ENCODE measurements at places on chromosomes 16 and 17.
A peak's percentile ranks its signal among the peaks of the same experiment; 100 is the strongest.

DNA sequence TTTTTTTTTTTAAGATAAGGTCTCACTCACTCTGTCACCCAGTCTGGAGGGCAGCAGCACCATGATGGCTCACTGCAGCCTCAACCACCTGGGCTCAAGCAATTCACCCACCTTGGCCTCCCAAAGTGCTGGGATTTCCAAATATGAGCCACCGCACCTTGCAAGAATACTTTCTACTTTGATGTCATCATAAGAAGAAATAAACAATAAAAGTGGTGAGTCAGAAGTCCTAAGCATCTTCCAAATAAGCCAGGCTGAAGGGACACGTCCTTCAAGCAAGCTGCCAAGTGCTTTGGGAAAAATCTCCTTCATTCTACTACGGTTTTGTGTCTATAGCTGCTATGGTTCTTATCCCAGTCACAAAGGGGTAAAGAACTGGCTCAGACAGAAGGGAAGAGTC, 20.3 kb downstream of the HASPIN start:
- no peak for DNase-seq

GRCh38 chr17:61225178-61225882, 174.3 kb upstream of the TBX2 start:
- DNase-seq: no peak

GRCh38 chr17:16496820-16497489, 5.0 kb upstream of the LRRC75A start:
- no peak for DNase-seq

GRCh38 chr16:48608871-48609651, 919 bp downstream of the N4BP1 start:
- DNase-seq: no peak

GRCh38 chr16:83085660-83086059, 458.9 kb downstream of the CDH13 start:
- no peak for DNase-seq

DNA sequence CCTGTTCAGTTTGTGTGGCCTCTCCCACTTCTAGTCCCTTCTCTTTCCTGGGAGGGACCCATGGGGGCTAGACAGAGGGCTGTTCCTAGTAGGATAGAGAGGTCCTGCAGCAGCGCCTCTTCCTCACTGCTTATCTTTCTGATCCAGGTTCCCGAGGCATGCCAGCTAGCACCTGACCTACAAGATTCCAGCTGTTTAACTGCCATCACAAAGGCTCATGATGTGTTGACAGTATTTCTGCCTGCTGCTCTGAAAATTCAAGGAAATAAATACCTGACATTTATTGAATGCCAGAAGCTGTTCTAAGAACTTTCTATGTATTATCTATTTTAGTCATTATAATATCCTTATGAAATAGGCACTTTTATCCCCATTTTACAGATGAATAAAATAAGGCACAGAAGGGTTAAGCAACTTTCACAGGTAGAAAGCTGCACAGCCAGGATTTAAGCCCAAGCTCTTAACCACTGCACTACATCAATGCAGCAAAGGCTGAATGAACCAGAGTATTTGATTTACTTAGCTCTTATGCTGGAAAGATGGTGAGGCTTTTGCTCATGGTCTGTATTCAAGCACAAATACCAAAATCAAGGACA, 38.8 kb downstream of the HEATR6 start:
- DNase-seq: no peak

GRCh38 chr16:12903407-12904328, 2.3 kb downstream of the SHISA9 start:
- no peak for DNase-seq

- no peak for DNase-seq
Measured at GRCh38 chr17:2266045-2266864, 37.3 kb downstream of the SMG6 start.

DNA sequence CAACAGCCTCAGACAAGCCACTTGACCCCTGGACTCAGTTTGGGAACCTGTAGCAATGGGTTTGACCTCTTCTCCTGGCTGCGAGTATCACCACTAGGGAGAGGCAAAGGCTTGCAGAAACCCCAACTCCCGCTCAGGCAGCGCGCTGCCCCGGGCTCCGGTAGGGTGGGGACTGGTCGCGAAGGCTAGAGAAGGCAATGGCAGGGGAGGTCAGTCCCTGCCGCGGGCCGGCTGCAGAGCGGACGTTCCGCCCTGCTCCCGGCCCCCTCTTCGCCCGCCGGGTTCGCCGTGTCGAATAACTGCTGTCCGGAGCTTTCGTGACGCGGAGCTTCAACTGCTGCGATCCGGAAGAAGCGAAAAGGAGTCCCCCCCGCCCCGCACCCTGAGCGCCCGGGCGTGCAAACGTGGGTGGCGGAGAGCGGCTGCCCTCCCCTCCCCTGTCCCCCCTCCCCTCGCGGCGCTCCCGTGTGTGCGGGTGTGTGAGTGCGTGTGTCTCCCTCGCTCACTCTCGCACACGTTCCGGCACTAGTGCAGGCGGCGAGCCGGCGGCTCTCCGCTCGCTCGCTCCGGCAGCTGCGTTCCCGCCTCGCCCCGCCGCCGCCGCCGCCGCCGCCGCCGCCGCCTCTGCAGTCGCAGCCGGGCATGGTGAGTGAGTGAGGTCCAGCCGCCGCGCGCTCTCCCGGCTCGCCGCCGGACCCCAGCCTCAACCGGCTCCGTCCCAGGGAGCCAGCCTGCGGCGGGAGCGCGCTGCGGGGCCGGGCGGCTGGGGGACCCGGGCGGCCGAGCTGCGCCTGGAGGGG, 772 bp upstream of the SHISA6 start:
- no peak for DNase-seq

GRCh38 chr17:4635823-4636375, 5.6 kb downstream of the ALOX15 start:
- DNase-seq: no peak

GRCh38 chr16:56202036-56202435, 10.7 kb downstream of the GNAO1 start:
- no peak for DNase-seq

GRCh38 chr16:4607841-4608703, 6.6 kb downstream of the UBALD1 start:
- DNase-seq: no peak

- no peak for DNase-seq
Measured at GRCh38 chr16:12272264-12272663, 295.7 kb downstream of the SNX29 start.

DNA sequence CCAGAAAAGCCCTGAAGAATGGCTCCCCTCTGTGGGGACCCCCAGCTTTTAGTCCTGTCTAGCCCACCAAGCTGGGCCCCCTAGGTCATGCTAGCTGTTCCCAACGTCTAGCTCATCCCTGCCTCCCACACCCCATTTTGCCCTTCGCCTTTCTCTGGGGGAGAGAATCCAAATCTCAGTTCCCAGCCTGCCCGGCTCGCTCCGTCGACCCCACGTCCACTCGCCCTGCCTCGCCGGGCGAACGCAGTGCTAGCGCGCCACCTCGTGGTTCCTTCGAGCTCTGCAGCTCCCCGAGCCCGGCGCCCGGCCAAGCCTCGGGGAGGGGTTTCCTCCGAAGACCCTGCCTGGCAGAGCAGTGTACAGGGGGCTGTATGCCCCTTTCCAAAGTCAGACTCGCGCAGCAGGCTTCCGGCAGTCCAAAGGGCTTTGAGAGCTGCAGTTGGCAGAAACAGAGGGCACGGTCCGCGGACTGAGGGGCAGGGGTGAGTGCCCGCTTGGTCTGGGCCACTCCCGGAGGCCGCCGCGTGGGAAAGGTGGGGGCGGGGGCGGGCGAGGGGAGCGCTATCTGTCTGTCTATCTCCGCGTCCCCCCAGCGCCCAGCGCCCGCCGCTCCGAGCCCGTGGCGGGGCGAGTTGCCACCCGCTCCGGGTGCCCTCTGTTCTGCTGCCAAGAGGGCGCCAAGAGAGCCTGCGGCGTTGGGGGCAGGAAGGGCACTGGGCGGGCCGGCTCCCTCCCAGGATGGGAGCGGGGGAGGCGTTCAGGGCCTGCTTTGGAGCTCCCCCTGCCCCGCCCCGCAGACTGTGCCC, 1.7 kb upstream of the DLX3 start:
- peak; percentile 66 for DNase-seq

DNA sequence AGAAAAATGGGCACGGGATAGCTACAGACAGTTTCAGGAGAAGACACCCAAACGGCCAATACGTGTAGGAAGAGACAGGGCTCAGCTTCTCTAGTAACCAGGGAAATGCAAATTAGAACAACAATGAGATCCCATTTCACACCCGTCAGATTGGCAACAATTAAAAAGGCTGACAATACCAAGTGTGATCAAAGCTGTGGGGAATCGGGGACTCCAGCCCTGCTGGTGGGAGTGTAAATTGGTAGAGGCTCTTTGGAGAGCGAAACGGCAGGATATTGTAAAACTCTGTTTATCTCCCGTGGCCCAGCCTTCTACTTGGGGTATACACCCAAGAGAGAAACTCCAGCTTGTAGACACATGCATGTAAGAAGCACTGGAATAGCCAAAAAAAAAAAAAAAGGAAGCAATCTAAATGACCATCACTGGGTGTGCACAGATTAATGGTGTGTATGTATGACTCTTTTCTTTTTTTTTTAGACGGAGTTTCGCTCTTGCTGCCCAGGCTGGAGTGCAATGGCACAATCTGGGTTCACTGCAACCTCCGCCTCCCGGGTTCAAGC, 27.5 kb downstream of the MYBBP1A start:
- DNase-seq: no peak

DNA sequence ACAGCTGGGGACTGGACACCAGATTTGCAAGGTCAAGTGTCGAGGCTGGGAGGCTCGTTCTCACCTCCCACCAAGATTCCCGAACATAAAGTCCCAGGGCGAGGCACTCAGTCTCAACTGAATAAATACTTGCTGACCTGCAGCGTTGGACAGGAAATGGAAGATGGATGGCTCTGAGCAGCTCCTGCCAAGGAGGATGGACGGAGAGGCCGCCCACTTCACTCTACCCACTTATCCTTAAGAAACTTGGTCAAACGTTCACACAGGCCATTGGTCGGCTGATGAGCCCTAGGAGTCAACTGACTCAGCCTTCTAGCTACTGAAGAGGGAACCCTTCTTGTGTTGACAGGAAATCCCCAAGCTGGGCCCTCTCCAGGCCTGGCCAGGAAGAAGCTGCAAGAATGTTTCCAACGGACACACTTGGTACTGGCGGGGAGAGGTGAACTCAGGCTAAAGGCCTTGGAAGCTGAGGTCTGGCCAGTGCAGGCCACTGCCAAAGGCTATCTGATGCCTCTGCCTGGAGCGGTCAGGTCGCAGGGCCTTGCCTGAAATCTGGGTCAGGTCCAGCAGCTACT, 50.0 kb downstream of the VAC14 start:
- no peak for DNase-seq

GRCh38 chr17:57674894-57675293, 70.2 kb downstream of the CCDC182 start:
- no peak for DNase-seq

GRCh38 chr17:9158544-9159452, 137.5 kb downstream of the NTN1 start:
- DNase-seq: no peak

DNA sequence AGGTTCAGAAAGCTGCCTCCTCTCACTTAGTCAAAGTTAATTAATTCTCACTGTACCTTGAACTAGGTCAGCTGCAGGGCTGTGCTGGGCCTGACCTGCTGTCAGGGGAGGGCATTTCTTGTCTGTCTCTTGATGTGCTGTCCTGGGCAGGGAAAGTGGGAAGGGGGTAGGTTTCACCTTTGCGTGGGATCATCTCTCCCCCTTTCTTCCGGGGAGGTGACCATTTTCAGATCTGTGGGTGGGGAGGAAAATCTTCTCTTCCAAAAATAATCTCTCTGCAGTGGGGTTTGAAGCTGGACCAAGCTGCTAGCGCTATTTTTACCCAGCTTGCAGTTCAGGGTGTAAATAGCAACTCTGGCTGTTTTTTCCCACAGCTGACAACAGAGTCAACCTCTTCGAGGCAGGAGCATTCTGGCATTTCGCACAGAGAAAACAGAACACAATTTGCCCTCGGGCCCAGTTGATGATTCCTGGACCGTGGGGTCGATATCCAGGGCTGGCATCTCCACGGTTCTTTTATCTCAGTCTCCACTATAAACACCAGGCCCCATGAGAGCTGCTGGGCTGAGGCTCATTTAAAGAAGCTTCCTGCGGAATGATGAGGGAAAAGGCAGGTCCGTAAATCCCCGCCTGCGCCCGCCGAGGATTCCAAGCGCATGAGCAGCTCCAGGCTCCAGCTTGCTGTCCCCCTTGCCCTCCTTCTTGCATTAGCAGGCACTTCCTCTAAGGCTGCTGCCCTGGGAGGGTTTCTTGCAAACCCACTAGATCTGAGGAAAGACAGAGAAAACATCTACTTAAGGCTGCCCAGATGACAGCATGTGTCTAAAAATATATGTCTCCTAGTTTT, 93.9 kb downstream of the YPEL2 start:
- no peak for DNase-seq

- no peak for DNase-seq
Measured at GRCh38 chr16:29877266-29877961, 14.4 kb upstream of the CDIPT start.

DNA sequence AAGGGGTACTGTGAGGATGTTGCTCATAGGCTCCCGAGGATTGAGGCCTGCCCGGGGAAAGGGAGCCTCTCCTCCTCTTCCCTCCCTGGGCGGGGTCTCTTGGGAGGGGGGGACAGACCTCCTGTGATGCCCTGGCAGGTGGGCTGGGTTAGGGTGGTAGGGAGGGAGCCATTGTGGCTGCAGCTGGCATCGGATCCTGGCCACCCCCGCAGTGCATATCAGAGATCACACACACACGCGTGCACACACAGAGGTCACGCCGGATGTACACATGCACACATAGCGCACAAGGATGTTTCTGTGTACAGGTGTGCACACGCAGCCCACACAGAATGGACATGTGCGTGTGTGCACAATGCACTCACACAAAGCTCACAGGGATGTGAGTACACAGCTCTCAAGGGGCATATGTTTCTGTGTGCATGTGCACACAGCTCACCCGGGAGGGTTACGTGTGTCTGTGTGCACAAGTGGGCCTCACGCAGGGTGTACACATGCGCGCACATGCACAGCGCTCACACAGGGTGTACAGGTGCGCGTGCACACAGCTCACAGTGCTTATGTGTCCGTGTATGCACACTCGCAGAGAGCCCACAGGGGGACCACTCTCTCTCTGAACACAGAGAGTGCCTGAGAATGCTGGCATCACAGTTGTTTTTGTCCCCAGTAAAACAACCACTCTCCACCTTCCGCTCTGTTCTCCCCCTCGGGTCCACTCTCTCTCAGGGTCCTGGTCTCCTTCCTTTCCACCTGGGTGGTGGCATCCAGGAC, 2.4 kb downstream of the GJD3 start:
- no peak for DNase-seq

DNA sequence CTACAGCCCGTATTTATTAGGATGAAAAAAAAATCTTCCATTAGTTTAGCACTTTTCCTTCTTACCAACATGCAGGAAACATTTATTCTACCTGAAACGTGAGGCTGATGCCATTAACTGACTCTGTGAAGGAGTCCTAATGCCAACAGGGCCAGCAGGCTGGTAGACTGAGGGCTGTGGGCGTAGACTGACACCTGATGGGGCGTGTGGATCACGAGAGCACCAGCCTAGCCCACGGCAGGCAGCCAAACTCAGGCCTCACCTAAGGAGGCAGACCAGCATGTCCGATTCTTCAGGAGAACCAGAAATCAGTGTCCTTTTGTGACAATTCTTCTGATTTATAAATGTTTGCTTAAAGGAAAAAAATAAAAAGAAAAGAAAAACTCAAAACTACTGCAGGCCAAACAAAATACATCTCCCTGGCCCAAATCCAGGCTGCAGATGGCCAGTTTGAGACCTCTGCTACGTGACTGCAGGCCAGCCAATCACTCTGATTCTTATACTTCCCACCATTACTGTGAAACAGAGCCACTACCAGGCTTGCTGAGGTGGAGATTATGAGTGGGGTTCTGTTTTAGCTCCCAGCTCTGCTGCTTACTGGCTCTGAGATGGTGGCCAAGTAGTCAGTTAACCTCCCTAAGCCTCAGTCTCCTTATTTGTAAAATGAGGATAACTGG, 66.5 kb downstream of the GNAO1 start:
- DNase-seq: no peak

Data from GM12891 (cell line).